ENCODE measurements at places on chromosomes 3 and 15. TPM values are rescaled to one million over a fixed set of nuclear protein-coding genes. Genes with fewer than 3 reads are reported as not detected.

Gene SOX14
- total RNA-seq, result not detected

Gene C3orf38
- total RNA-seq, result 41.3 TPM

Gene RYR3
- total RNA-seq, result not detected

Gene SI
- total RNA-seq, result not detected

DNA sequence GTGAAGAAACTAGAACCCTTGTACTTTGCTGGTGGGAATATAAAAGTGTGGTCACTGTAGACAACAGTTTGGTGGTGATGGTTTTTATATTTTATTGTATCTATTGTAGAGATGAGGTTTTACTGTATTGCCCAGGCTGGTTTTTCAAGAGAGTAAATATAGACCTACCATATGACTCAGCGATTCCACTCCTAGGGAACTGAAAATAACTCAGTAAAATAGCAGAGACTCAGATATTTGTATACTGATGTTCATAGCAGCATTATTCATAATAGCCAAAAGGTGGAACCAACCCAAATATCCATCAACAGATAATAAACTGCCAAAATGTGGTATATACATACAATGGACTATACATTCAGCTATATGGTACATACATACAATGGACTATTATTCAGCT, 68.8 kb upstream of the IL12A start:
- no peaks in the 10 kb centered on the region for H3K27me3 ChIP-seq
- no peak overlapping the region for H3K27ac ChIP-seq
- DNase-seq, result no peak
- no peak overlapping the region for H3K4me3 ChIP-seq
- H3K36me3 ChIP-seq, result no peaks in the 10 kb centered on the region
- no peaks in the 10 kb centered on the region for H3K4me1 ChIP-seq

GRCh38 chr3:10928961-10929471, 63.5 kb upstream of the SLC6A1 start:
- H3K36me3 ChIP-seq, result no peaks in the 10 kb centered on the region
- H3K27ac ChIP-seq, result no peak overlapping the region
- DNase-seq, result no peak
- no peaks in the 10 kb centered on the region for H3K27me3 ChIP-seq
- H3K4me1 ChIP-seq, result no peaks in the 10 kb centered on the region
- no peak overlapping the region for H3K4me3 ChIP-seq

GRCh38 chr3:145159640-145160039, 1001.3 kb downstream of the PLOD2 start:
- DNase-seq, result no peak
- no peaks in the 10 kb centered on the region for H3K4me1 ChIP-seq
- no peaks in the 10 kb centered on the region for H3K36me3 ChIP-seq
- no peak overlapping the region for H3K27ac ChIP-seq
- H3K27me3 ChIP-seq, result no peaks in the 10 kb centered on the region

- peak overlapping the region; percentile 100 for H3K27ac ChIP-seq
- H3K4me3 ChIP-seq, result peak overlapping the region; percentile 65
- H3K4me1 ChIP-seq, result peaks cover 56% of the 10 kb centered on the region
- no peaks in the 10 kb centered on the region for H3K27me3 ChIP-seq
- no peak for DNase-seq
Observed at GRCh38 chr3:30681649-30682211, 75.3 kb downstream of the TGFBR2 start.

GRCh38 chr3:134993011-134993410, 198.0 kb downstream of the EPHB1 start:
- no peak overlapping the region for H3K27ac ChIP-seq
- no peak overlapping the region for H3K4me3 ChIP-seq
- peaks cover 2% of the 10 kb centered on the region for H3K27me3 ChIP-seq
- no peaks in the 10 kb centered on the region for H3K36me3 ChIP-seq
- H3K4me1 ChIP-seq, result no peaks in the 10 kb centered on the region
- no peak for DNase-seq

- no peaks in the 10 kb centered on the region for H3K36me3 ChIP-seq
- peaks cover 9% of the 10 kb centered on the region for H3K27me3 ChIP-seq
- H3K4me1 ChIP-seq, result peaks cover 4% of the 10 kb centered on the region
- peak; percentile 50 for DNase-seq
- H3K4me3 ChIP-seq, result peak overlapping the region; percentile 67
- no peak overlapping the region for H3K27ac ChIP-seq
Observed at GRCh38 chr15:41603941-41604911, 45.2 kb downstream of the TYRO3 start.

GRCh38 chr15:94700211-94700610, 468.9 kb downstream of the MCTP2 start:
- no peak for DNase-seq
- H3K27me3 ChIP-seq, result peaks cover 5% of the 10 kb centered on the region
- H3K4me3 ChIP-seq, result no peak overlapping the region
- H3K27ac ChIP-seq, result no peak overlapping the region
- no peaks in the 10 kb centered on the region for H3K36me3 ChIP-seq

DNA sequence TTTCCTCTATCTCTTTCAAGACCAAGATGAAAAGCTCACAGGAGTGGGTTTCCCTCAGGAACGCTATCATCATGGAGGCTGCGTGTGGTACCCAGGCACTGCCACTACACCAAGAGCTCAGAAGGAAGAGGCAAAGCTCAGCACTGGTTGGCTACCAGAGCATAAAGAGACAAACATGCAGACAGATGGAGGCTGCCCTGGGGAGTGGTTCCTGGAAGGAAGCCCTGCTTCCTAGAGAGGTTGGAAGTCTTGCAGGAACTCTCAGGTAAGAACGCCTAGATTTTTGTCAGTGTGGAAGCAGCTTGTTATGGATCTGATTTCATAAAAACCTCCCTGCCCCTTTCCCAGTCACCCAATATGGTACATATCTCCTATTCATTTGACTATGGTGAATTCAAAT, 49.9 kb upstream of the ADCY5 start:
- no peak overlapping the region for H3K4me3 ChIP-seq
- H3K4me1 ChIP-seq, result peaks cover 2% of the 10 kb centered on the region
- H3K36me3 ChIP-seq, result peaks cover 27% of the 10 kb centered on the region
- H3K27ac ChIP-seq, result no peak overlapping the region
- no peaks in the 10 kb centered on the region for H3K27me3 ChIP-seq

- H3K4me1 ChIP-seq, result no peaks in the 10 kb centered on the region
- no peak for DNase-seq
- H3K4me3 ChIP-seq, result no peak overlapping the region
- H3K36me3 ChIP-seq, result no peaks in the 10 kb centered on the region
Observed at GRCh38 chr3:153319705-153320554, 157.9 kb downstream of the RAP2B start.

- H3K4me1 ChIP-seq, result no peaks in the 10 kb centered on the region
- H3K27ac ChIP-seq, result no peak overlapping the region
- no peak overlapping the region for H3K4me3 ChIP-seq
- H3K27me3 ChIP-seq, result peaks cover 3% of the 10 kb centered on the region
- H3K36me3 ChIP-seq, result no peaks in the 10 kb centered on the region
Observed at GRCh38 chr15:101307048-101307896, 12.2 kb upstream of the SNRPA1 start.

DNA sequence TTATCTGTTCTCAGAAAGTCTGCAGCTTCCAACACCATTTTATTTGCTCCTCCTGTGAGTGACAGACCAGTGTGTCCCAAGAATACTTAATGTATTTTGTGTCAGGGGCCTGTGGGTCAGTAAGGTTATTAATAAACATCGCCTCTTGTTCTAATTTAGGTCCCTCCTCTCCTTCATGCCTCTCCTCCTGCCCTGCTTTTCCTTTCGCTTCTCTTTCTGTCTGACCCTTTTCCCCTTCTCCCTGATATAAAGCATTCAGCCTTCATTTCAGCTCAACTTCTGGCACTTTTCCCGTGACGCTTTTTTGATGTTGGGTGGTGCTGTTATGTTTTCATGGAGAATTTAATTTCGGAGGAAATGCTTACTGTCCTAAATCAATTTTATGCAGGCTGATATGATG, 29.7 kb upstream of the NR2F2 start:
- H3K27ac ChIP-seq, result no peak overlapping the region
- H3K4me1 ChIP-seq, result no peaks in the 10 kb centered on the region
- H3K27me3 ChIP-seq, result peaks cover 12% of the 10 kb centered on the region
- H3K4me3 ChIP-seq, result no peak overlapping the region
- no peak for DNase-seq

DNA sequence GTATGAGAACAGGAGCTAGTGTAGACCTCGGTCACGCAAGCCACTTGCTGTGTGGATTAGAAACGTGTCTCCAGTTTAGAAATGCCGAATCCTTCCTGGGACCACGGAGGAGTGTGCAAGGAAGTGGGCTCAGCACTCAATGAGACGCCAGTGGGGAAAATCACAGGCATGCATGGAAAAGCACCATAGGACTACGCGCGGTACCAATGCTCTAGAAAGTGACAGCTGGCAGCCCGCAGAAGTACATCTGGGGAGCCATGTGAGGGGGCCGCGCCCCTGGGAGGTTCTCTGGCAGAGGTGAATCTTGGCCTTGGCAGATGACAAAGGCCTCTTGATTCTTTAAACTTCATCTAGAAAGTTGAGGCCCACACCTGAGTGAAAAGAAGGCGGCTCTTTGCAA, 99.3 kb downstream of the LRRK1 start:
- H3K27ac ChIP-seq, result no peak overlapping the region
- no peaks in the 10 kb centered on the region for H3K27me3 ChIP-seq

GRCh38 chr3:118755253-118755801, 279.3 kb downstream of the IGSF11 start:
- H3K27ac ChIP-seq, result no peak overlapping the region
- no peaks in the 10 kb centered on the region for H3K36me3 ChIP-seq
- H3K4me3 ChIP-seq, result no peak overlapping the region

DNA sequence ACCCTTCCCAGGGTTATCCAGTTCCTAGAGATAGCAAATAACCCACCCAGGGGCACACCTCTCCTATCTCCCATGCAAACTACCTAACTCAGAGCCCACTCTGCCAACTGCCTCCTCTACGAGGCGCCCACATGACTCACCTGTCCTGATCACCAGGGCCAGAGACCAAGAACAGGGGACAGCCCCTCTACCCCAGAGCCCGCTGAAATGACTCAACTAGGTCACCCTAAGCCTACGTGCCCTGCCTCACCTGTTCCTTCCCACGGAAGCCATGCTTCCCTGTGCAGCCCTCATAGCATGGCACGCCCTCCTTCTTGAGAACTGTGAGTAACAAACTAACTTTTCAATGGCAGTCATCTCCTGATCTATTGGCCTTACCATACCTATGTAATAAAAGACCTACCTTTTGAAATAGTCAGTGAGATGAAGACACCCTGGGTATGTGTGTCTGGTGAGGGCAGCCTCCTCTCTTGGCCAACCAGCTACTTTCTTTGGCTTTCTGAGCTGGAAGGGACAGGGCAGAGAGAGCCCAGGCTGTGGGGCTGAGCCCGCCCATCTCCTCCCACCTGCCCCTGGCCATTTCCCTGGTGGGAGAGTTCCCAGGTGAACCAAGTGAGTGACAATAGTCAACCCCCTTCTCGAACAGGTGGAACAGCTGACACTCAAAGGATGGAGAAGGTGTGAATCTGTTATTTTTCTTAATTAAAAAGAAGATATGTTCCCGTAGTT, 25.5 kb upstream of the PRR23E start:
- H3K4me1 ChIP-seq, result no peaks in the 10 kb centered on the region
- H3K4me3 ChIP-seq, result no peak overlapping the region
- H3K27me3 ChIP-seq, result peaks cover 12% of the 10 kb centered on the region

- no peaks in the 10 kb centered on the region for H3K27me3 ChIP-seq
- no peak overlapping the region for H3K4me3 ChIP-seq
- DNase-seq, result peak; percentile 50
- peak overlapping the region; percentile 42 for H3K27ac ChIP-seq
- H3K4me1 ChIP-seq, result peaks cover 22% of the 10 kb centered on the region
- H3K36me3 ChIP-seq, result no peaks in the 10 kb centered on the region
Observed at GRCh38 chr3:151227807-151228665, 25.0 kb upstream of the GPR171 start.

DNA sequence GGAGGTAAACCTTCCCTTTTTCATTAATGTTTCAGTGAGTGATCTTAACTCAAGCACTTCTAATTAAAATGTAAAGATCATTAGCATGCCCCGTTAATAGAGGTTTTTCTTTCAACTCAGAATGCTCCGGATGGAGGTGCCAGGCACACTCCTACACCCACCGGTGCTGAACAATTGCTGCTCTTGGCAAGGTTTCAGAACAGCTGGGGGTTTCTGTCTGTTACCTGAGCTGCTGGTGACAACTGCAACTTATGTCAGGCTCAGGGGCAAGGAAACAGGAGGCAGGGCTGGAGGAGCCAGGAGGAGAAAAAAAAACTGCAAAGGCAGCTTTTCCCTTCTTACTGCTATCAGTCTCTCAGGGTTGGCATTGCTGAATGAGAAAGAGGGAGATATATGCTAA, 250.1 kb downstream of the DIPK2A start:
- peaks cover 3% of the 10 kb centered on the region for H3K27me3 ChIP-seq
- H3K4me3 ChIP-seq, result no peak overlapping the region
- no peak overlapping the region for H3K27ac ChIP-seq
- no peaks in the 10 kb centered on the region for H3K4me1 ChIP-seq
- H3K36me3 ChIP-seq, result no peaks in the 10 kb centered on the region

DNA sequence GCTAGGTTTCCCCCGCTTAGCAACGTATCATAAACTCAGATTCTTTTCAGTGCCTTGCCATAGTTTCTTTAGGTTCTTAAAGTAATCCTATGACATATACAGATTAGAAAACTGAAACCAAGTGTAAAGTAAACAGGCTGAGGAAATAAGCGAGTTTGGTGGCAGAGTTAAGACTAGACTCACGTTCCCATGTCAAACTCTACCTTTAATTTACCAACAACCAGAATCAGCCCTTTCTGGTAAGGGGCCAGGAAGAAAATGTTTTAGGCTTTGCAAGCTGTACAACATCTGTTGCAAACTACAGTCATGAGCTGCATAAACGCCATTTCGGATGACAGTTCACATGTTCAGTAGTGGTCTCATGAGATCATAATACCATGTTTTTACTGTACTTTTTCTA, 128.0 kb upstream of the PRICKLE2 start:
- no peak overlapping the region for H3K4me3 ChIP-seq
- no peaks in the 10 kb centered on the region for H3K36me3 ChIP-seq
- no peak overlapping the region for H3K27ac ChIP-seq
- H3K4me1 ChIP-seq, result peaks cover 11% of the 10 kb centered on the region

DNA sequence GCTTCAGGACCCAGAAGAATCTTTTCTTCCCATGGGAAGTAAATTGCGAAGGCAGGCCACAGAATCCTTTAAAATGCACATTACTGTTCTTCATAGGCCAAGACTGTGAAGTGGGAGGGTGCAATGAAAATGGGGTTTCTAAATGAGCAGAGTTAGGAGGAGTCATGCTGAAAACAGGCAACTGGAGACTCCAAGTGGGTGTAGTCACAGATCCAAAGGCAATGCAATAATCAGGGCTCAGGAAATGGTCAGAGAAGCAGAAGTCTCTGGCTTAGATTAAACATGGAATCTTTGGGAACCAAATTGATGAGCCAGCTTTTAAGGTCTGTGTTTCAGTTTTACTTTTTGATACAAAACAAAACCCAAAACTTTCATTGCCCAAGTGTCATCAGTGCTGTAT, 37.6 kb downstream of the HHLA2 start:
- no peaks in the 10 kb centered on the region for H3K27me3 ChIP-seq
- H3K4me3 ChIP-seq, result no peak overlapping the region

GRCh38 chr15:70794596-70795310, 31.4 kb upstream of the UACA start:
- DNase-seq, result no peak
- H3K27ac ChIP-seq, result no peak overlapping the region
- peaks cover 5% of the 10 kb centered on the region for H3K27me3 ChIP-seq
- H3K36me3 ChIP-seq, result no peaks in the 10 kb centered on the region
- no peaks in the 10 kb centered on the region for H3K4me1 ChIP-seq
- H3K4me3 ChIP-seq, result no peak overlapping the region
